ENCODE measurements at places on chromosomes 7 and 10. TPM values are rescaled to one million over a fixed set of nuclear protein-coding genes. Genes with fewer than 3 reads are reported as not detected.

DNA sequence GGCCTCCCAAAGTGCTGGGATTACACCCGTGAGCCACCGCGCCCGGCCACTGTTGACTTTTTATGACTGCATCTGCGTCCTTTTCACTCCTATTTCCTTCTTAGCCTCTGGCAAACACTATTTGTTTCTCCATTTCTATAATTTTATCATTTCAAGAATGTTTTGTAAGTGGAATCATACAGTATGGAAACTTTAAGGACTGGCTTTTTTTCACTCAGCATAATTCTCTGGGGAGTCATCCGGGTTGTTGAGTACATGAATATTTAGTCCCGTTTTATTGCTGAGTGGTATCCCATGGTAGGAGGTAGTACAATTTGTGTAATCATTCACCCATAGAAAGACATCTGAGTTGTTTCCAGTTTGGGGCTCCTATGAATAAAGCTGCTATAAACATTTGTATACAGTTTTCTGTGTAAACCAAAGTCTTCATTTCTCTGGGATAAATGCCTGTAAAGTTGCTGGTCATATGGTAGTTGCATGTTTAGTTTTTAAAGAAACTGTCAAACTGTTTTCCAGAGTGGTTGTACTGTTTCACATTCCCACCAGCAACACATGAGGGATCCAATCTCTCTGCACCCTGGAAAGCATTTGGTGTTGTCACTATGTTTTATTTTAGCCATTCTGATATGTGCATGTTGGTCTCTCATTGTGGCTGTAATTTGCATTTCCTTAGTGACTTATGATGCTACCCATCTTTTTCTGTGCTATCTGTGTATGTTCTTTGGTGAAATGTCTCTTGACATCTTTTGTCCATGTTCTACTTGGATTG is 139.6 kb upstream of the EEPD1 start:
- no peak for DNase-seq
- H3K27ac ChIP-seq, result no peak overlapping the region
- H3K27me3 ChIP-seq, result peaks cover 5% of the 10 kb centered on the region
- H3K4me3 ChIP-seq, result no peak overlapping the region
- H3K4me1 ChIP-seq, result peaks cover 12% of the 10 kb centered on the region
- H3K36me3 ChIP-seq, result no peaks in the 10 kb centered on the region

DNA sequence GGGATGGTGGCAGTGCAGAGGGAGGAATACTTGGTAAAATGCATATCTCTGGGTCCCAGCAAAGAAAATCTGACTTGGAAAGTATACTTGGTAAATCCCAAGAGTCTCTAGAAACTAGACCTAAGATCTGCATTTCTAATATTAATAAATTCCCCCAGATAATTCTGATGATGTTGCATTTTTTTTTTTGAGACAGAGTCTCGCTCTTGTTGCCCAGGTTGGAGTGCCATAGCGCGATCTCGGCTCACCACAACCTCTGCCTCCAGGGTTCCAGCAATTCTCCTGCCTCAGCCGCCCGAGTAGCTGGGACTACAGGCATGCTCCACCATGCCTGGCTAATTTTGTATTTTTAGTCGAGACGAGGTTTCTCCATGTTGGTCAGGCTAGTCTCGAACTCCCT is 97.9 kb upstream of the ANK3 start:
- no peaks in the 10 kb centered on the region for H3K4me1 ChIP-seq
- no peak overlapping the region for H3K27ac ChIP-seq
- no peak overlapping the region for H3K4me3 ChIP-seq
- no peak for DNase-seq
- peaks cover 2% of the 10 kb centered on the region for H3K27me3 ChIP-seq

DNA sequence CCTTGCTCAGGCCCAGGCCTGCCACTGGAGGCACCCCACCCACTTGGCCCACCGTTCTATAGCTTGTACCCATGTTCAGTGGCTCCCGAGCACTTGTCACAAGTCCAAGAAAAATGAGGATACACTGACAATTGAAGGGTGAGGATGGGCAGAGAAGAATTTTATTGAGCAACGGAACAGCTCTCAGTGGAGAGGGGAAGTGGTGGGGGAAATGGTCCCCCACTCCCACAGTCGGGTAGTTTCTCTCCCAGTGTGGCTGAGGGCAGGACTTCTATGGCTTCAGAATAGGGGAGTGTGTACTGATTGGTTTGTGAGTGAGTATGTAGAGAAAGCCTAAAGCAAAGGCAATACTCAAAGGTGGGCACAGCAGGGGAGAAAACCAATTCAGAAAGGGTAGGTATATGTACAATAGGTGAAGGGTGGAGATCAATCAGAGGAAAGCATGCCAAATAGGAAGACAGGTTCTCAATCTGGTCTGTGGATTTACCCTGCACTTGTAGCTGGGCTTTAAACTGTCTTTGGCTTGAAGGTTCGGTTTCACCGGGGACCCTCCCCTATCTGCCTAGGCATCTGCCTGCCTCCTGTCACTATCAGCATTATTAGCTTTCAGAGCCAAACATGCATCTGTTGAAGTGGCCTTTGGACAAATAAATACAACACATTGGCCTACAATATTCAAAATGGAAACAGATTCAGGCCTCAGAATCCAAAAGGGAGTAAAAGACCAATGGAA is 8.9 kb upstream of the TSPAN13 start:
- DNase-seq, result no peak
- no peaks in the 10 kb centered on the region for H3K27me3 ChIP-seq
- H3K27ac ChIP-seq, result peak overlapping the region; percentile 34
- H3K4me1 ChIP-seq, result peaks cover 49% of the 10 kb centered on the region

DNA sequence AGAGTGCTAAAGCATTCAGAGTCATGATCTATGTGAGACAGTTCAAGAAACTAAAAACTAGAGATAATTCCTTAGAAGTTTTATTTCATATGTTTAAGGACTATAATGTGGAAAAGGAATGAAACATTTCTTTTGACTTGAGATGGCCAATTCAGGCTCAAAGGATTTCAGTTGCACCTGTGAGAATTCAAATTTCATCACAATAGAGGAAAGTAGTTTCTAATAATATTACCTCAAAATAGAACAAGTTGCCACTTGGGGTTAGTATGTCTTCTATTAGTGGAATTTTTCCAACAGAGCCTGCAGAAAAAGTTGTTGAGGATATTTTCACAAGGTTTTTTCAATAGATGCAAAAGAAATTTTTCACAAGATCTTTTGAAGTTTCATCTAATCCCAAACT is 37.4 kb downstream of the TMEM26 start:
- H3K36me3 ChIP-seq, result no peaks in the 10 kb centered on the region
- no peak overlapping the region for H3K4me3 ChIP-seq
- no peak overlapping the region for H3K27ac ChIP-seq

DNA sequence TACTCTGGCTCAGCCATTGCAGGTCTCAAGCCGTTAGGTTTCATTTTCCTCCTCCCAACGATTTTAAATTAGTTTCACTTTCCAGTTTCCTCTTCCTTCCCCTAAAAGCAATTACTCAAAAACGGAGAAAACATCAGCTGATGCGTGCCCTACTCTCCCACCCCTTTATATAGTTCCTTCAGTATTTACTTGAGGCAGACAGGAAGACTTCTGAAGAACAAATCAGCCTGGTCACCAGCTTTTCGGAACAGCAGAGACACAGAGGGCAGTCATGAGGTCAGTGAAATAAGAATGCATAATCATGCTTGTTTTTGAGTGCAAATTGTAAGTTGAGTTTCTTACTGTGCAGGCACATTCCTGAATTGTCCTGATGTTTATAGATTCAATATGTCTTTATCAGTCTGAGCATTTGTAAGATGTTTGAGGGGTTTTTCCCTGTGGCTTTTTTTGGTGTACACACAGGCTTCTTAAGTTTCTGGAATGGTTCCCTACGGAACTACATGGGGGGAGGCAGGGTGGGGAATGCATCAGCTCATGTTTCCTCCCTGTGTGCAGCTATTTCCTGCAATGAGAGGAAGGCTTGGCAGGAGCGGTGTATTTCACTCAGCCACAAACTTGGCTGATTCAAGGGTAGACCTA is at the start of gene IFIT3:
TSS of gene IFIT3 (plus strand) at position 195 of the 639 bp plus-strand sequence. CDS start at position 272, 77 bp downstream.
- H3K36me3 ChIP-seq, result peaks cover 5% of the 10 kb centered on the region
- DNase-seq, result peak; percentile 78
- peaks cover 2% of the 10 kb centered on the region for H3K27me3 ChIP-seq
- peak within 1 kb of the TSS; percentile 92 for H3K4me3 ChIP-seq

DNA sequence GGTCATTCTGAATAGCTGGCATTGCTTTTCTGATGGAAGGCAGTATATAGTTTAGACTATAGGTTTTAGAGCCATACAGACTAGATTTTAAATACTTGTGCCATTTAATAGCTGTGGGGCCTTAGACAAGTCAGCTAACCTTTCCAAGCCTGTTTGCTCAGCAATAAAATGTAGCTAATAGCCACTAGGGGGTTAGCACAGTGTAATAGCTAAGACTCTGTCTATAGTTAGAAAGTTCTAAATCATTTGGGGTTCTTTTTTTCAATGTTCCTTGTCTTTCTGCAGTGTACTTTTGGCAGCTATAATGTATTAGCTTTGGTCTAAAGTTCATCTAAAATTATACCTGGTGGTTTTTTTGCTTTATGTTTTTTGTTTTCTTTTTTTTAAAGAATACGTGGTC is 7.5 kb upstream of the KIFBP start:
- DNase-seq, result peak; percentile 10
- H3K36me3 ChIP-seq, result peaks cover 18% of the 10 kb centered on the region
- H3K27me3 ChIP-seq, result peaks cover 3% of the 10 kb centered on the region
- H3K27ac ChIP-seq, result no peak overlapping the region

DNA sequence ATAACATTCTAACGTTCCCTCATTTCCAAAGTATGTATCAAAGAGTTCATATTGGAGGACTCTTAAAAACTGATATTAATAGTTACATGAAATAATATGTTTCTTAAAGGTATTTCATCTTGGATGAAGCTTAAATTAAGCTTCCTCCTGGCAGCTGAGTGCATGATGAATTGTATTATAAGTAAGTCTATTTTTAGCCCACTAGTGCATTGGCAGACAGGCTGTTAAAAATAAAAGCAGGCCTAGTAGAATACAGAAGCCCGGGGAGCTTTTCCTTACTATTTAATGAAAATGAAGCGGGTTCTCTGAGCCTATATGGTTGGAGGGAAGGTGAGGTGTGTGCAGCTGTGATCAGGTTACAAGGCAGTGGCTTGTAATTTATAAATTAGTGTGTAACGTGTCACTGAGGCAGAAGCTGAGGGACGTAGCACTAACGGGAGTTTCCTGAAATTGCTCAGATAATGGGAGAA is 130.7 kb upstream of the KMT2E start:
- no peak overlapping the region for H3K27ac ChIP-seq
- H3K36me3 ChIP-seq, result no peaks in the 10 kb centered on the region
- peaks cover 18% of the 10 kb centered on the region for H3K4me1 ChIP-seq
- H3K27me3 ChIP-seq, result peaks cover 3% of the 10 kb centered on the region
- no peak for DNase-seq

DNA sequence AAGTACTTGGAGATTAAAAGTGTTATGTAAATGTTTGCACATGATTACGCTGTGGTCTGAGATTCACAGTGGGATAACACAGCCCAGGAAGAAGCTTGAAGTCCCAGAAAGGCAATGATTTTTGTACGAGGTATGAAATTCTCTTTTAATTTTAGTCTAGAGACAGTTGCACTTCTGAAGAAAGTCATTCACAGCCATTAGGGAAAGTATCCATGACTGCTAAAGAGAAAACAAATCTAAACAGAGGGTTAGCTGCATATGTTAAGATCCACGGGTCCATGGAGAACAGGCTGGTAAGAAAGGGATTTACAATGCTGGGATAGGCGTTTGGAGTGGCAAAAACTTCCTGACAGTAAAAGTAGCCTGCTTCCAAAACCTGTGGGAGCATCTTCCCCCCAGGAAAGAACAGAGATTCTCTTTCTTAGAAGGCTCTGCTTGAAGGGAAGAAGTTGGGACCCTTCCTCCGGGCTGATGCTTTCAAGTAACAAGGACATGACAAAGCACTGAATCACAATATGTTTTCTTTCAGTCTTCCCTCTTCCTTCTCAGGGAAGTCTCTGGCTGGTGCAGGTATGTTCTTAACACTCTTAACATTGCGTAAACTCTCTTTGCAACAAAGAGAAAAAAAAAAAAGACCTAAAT is 220.8 kb upstream of the CELF2 start:
- no peaks in the 10 kb centered on the region for H3K27me3 ChIP-seq
- H3K27ac ChIP-seq, result peak overlapping the region; percentile 85
- peak overlapping the region; percentile 68 for H3K4me3 ChIP-seq
- DNase-seq, result no peak
- H3K36me3 ChIP-seq, result no peaks in the 10 kb centered on the region

- H3K36me3 ChIP-seq, result no peaks in the 10 kb centered on the region
- DNase-seq, result no peak
- H3K4me1 ChIP-seq, result no peaks in the 10 kb centered on the region
- no peak overlapping the region for H3K4me3 ChIP-seq
These were observed 430.2 kb upstream of the MKI67 start for GRCh38 chr10:128556182-128557110.

GRCh38 chr10:23375366-23375765 is 30.8 kb upstream of the C10orf67 start:
- no peak overlapping the region for H3K27ac ChIP-seq
- H3K27me3 ChIP-seq, result peaks cover 1% of the 10 kb centered on the region
- DNase-seq, result no peak
- H3K4me3 ChIP-seq, result no peak overlapping the region
- no peaks in the 10 kb centered on the region for H3K4me1 ChIP-seq

DNA sequence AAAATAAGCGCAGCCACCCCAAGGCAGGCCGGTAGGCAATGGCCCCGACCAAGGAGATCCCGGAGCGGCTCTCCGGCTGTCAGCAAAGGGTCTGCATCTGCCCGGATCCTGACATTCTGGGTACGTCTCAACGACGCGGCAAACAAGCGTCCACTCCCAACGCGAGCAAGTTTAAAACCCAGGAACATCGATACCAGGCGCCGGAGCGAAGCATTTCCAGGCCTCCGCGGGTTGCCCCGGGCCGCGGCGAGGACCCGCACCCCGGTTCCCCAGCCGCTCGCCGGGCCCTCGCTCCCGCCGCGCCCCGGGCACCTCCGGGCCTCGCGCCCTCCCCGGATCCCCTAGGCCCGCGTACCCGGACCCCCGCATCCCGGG is 453 bp downstream of the URGCP start:
- peaks cover 21% of the 10 kb centered on the region for H3K36me3 ChIP-seq
- H3K27ac ChIP-seq, result peak overlapping the region; percentile 98
- H3K4me1 ChIP-seq, result peaks cover 40% of the 10 kb centered on the region
- DNase-seq, result no peak
- peak overlapping the region; percentile 97 for H3K4me3 ChIP-seq

ITIH5 gene
- total RNA-seq, result not detected

ACSL5 gene
- total RNA-seq, result 0.95 TPM

PLEKHS1 gene
- total RNA-seq, result not detected

ERCC6 gene
- total RNA-seq, result 62.5 TPM

Data from HFFc6 (cell line).